ENCODE measurements at places on chromosomes 7 and 10.

DNA sequence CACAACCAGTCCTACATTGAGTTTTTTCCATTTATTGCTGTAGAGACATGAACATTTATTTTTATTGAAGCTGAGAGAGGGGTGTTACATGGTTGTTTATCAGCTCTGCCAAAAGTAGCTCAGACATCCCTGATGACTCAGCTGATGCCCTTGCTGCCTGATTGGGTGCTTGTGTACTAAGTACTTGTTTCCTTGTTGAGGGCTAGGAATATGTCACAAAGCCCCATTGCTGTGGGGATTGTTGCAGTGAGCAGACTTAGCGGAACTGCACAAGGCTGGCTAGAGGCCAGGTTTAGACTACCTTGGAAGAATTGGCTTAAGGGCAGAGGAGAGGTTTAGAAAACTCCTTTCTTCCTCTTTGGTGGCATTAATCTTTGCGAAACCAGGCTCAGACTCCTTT lies 110.6 kb downstream of the AUTS2 start:
- no peak for DNase-seq

DNA sequence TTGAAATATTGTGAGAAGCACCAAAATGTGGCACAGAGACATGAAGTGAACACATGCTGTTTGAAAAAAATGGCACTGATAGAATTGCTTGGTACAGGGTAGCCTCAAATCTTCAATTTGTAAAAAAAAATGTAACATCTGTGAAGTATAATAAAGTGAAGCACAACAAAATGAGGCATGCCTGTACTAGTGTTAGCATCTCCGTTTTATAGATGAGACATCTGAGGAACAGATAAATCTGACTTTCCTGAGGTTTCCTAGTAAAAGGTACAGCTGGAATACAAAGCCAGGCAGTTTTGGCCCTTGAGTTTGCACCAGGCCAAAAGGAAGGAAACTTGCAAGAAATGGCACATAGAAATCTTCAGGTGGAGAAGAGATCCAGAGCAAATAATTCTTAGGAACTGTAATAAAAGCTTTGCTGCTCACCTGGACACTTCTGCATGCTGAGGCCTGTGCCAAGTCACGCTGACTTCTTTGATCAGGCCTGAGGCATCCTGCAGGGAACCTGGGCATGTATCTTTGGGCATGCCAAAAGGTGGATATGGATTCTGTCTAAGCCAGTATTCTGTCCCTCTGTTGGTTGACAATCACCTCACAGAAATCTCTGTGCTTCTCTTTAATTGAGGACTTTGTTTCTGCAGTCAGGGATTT lies 251.5 kb upstream of the PLPP4 start:
- no peak for DNase-seq

GRCh38 chr7:39908141-39908540 lies 41.9 kb upstream of the CDK13 start:
- no peak for DNase-seq

DNA sequence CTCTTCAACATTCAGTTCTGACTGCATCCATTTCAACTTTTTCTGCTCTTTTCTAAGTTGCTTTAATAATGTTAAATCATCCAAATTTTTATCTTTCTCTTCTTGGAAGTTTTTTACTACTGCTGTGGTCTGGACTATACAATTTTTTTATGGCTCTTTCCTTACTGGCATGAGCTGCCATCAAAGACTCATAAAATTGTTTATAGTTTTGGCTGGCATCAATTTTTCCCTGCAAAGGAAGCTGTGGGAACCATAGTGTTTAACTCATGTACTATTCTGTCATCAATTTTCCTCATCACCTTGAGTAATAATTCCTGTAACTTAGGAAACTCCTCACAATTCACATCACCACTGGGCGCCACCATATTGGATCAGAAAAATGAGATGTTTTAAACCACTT lies 77.6 kb upstream of the A1CF start:
- no peak for DNase-seq

DNA sequence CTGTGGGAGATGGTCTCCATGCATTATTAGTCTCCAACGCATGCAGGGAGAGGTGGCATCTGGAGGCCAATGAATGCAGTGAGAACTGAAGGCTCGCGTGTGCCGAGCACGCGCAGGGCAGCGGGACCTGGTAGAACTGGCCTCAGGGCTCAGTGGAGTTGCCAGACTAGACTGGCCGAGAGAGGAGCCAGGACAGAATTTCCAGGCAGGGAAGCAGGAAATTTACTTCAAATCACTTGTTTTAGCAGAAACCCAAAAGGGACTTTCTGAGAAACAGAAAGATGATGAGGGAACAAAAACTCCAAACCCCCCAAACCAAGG lies 311.0 kb upstream of the IMMP2L start:
- DNase-seq: no peak

DNA sequence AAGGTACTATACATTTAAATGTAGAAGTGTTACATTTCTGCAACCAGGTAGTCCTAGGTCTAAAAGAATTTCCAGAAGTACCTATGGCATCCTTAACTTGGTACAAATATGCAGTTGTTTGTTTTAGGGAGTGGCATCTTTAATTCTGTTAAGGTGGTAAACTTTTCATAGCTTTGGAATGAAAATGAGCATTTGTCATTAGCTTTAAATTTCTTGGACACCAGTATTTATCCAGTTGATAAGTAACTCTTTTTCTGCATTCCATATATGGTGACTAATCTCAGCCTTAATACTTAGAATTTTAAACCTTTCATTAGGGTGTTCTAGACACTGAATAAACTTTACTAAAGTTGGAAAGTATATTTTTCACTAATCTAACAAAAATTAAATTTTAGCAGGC lies 10.8 kb downstream of the SLF2 start:
- no peak for DNase-seq

DNA sequence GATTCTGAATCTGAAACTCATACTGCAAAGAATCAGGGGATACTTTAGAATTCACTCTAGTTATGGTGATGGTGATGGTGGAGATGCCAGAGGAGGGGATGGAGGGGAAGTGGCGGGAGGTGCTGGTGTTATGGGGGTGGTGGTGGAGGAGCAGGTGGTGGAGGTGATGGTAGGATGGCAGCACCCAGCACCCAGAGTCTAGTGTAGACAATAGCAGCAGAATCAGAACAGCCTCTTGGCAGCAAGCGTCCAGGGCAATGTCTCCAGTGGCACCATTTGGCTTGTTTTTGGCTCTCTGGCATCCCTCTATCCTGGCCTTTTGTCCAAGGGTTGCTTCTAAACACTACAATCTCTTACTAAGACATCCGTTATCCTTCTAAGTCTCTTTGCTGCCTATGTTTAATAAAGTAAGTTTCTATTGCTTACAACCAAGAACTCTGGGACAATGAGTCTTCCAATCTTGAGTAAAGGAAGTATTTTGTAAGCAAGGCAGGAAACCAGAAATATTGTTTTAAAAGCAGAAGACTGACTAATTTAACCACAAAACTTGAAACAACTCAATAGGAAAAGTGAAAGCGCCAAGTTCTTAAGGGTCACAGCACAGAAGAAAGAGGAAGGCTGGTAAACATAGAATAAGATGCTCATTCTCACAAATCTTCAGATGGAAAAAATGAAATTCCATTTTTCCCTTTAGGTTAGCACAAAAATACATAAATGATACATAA lies 42.4 kb upstream of the GDF10 start:
- no peak for DNase-seq

DNA sequence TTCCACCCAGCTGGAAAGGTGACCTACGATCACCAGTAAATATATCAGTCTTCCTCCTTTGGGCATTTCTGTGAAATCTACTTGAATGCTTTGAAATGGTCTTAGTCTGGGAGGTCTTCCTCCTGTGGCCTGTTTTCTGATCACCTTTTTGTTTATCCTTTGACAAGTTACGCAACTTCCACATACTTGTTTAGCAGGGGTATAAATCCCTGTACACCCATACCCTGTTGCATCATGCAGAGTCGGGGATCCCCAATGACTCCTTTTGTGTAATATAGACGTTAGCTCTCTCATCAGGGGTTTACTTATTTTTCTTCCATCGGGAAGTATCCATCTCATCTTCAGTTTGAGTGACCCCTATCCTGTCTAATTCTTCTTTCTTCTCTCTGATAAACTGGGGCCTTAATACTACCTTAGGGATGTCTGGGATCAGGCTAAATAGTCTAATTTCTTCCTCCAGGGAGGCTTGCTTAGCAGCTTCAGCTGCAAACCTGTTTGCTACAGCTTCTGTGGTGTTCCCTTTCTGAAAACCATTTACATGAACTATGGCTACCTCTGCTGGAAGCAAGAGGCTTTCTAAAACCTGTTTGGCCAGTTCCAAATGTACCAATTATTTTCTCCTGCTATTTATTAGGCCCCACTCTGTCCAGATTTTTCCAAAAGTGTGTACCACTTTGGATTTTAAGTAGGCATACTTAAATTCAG lies 25.8 kb downstream of the MAPK8 start:
- DNase-seq: no peak

DNA sequence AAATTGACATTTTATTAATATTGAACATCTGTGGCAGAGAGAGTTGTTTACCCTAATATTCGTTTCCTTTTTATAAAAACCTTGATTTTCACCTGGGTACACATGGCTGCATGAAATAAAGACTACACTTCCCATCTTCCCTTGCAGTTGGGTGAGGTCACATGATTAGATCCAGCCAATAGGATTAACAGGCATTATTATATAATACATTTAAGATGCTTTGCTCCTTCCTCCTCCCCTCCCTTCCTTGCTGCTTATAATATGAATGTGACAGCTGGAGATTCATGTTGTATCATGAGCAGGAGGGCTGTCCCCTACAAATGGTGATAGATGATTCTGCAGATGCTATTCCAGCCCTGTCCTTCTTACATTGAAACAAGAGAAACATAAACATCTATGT lies 146.6 kb downstream of the SH2D4B start:
- DNase-seq: no peak

GRCh38 chr10:608331-609261 lies 80.9 kb downstream of the DIP2C start:
- DNase-seq: no peak

- no peak for DNase-seq
Observed at GRCh38 chr7:141872931-141873330, 31.6 kb upstream of the PRSS37 start.

DNA sequence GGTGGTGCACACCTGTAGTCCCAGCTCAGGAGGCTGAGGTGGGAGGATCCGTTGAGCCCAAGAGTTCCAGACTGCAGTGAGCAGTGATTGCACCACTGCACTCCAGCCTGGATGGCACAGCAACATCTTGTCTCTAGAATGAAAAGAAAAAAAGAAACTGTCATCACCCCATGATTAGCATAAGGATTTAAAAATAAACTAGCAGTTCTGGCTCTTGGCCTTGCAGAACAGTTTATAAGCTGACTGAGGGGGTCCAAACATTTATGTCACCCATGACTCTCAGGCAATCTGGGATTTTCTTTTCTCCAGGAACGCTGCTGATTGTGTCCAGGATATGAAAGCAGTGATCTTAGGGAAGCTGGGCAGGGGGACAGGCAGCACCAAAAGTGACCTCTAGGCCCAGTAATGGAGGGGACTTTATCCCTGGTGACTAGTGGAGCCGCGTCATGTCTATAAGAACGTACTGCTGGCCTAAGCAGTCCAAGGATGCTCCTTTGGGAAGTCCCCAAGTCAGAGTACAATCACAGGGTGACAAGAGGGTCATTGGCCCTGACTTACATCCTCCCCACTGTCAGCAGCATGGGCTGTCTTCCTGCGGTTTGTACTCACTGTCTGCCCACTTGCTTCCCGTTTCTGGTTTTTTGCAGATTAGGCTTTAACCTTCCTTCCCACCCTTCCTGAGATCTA lies 177.4 kb downstream of the ARHGAP12 start:
- DNase-seq: no peak

GRCh38 chr10:17453035-17453372 lies 1.4 kb downstream of the ST8SIA6 start:
- DNase-seq: no peak

GRCh38 chr7:99713995-99714570 lies 20.9 kb downstream of the CYP3A7 start:
- no peak for DNase-seq

DNA sequence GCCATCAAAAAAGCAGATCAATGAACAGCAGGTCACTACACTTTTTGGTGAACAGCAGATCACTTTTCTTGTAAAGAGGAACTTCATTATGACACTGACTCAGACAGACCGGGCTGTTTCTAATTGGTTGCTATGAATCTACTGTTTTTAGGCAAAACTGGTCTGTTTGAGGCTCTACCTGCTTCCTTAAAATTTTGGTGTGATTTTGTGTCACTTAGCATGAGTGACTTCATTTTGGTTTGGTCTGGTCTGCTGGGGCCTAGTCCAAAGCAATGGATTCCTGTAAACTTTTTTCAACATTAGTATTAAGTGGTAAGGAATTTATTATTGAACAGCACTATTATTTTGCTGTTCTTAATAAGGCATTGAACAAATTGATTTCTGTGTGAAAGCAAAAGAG lies 41.8 kb upstream of the C10orf71 start:
- DNase-seq: no peak

- no peak for DNase-seq
Observed at GRCh38 chr7:66634816-66635215, 6.1 kb downstream of the KCTD7 start.

GRCh38 chr10:58757352-58758065 lies 244.8 kb downstream of the BICC1 start:
- no peak for DNase-seq

DNA sequence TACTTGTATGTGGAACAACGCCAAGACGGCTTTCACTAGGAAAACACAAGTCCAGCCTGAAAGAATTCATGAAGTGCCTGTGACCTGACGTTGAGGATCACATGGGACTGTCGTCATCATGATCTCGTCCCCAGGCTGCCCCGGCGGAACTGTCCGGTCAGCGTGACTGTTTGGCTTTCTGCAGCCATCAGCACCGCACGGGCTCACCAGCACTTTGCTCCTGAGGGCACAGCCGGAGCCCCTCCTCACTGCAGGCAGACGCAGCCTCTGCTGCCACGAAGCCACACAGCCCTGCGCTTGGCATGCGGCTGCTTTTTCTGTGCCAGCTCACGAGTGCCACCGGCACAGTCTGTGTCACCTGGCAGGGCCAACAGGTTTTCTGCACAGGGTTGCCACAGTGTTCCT lies 9.4 kb upstream of the GET4 start:
- no peak for DNase-seq

GRCh38 chr7:74018246-74018895 lies 9.6 kb upstream of the ELN start:
- DNase-seq: no peak

- DNase-seq: no peak
Observed at GRCh38 chr10:7408291-7409044, 2.4 kb downstream of the SFMBT2 start.
